ENCODE measurements at places on chromosomes 3 and 15.

GRCh38 chr3:140234256-140234655 lies 299.3 kb downstream of the CLSTN2 start:
- DNase-seq: no peak

- no peak for DNase-seq
These were observed 146.6 kb downstream of the SERPINI1 start for GRCh38 chr3:167882057-167882667.

- no peak for DNase-seq
These were observed 140.6 kb downstream of the RBPMS2 start for GRCh38 chr15:64634576-64635498.

- no peak for DNase-seq
These were observed 121.6 kb downstream of the TMEM108 start for GRCh38 chr3:133159498-133160475.

GRCh38 chr15:78206326-78207109 lies 27.8 kb downstream of the ACSBG1 start:
- no peak for DNase-seq

DNA sequence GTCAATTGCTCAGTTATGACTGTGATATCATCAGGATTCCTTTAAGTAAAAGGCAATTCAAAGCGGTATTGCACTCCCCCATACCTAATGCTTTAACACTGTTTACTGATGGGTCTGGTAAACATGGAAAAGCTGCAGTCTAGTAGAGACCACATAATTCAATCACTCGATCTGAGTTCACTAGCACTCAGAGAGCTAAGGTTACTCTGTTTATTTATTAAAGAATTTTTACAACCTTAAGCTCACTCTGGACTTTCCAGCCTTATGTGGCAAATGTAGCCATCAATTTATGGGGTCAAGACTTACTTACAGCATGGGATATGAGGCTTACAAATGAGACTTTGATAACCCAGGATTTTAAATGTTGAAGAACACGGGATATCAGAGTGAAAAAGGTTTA lies 18.4 kb upstream of the CCR2 start:
- no peak for DNase-seq

DNA sequence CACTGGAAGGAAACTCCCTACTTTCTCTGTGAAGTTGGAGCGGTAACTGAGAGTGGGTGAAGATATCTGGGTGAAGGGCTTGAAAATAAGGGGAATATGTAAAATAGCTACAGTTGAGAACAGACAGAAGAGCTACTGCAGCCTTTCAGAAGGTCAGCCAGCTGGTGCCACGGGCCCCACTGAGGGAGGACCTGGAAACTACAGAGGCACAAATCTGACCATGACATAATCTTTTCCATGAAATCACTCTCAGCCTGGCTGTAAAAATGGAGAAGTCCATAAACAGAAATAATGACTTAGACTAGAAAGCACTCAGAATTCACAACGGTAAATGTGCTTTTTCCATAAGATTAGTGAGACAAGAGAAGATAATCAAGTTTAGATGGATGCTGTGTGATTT lies 46.4 kb downstream of the ST3GAL6 start:
- DNase-seq: no peak

- no peak for DNase-seq
These were observed 4.9 kb downstream of the CCDC71 start for GRCh38 chr3:49161197-49161596.

DNA sequence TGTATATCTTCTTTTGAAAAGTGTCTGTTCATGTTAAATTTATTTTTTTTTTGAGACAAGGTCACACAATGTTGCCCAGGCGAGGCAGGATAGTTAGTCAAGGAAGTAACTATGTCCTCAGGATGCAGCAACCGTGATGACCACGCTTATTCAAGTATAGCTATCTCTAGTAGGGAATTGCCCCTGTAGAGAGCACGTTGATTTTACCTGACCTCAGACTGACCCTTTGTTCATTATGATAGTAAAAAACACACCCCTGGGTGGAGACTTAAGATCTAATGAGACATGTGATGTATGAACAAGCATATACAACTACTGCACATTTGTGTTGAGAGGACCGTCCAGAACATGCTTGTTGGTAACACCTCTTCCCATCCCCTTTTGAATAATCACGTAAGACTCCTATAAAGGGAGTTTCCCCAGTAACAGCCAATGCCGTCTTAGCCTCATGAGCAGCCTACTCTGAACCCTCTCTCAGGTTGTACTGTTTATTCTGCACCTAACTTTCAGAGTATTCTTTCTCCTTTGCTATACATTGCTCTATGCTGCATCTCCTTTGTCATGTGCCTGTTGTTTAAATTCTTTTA lies 32.9 kb downstream of the ZNF621 start:
- DNase-seq: no peak

- peak; percentile 67 for DNase-seq
These were observed 51.8 kb downstream of the RGMA start for GRCh38 chr15:93036951-93037819.

DNA sequence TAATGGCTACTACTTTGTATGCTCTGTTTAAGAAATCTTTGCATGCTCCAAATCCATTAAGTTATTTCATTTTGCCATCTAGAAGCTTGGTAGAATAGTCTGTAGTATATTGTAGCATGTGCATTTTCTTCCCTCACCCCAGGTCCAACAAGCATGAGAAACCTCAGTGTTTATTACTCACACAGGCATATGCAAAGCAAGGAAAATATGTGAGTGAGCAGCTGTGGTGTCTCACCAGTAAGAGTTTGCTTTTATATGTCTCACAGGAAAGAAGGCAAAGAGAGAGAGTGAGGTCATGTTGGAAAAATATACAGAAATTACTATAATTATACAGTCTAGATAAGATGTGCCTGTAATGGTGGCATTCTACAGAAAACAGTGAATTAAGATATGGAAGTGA lies 312.5 kb downstream of the C3orf38 start:
- no peak for DNase-seq

- no peak for DNase-seq
These were observed 53.3 kb upstream of the FOXB1 start for GRCh38 chr15:59950603-59951388.
